ENCODE measurements at places on chromosomes 7 and 10.

- H3K36me3 ChIP-seq, result no peaks in the 10 kb centered on the region
- H3K27ac ChIP-seq, result no peak overlapping the region
- DNase-seq, result no peak
- H3K4me1 ChIP-seq, result no peaks in the 10 kb centered on the region
- no peaks in the 10 kb centered on the region for H3K27me3 ChIP-seq
- H3K4me3 ChIP-seq, result no peak overlapping the region
Observed at GRCh38 chr7:111405621-111406020, 156.7 kb downstream of the IMMP2L start.

- H3K27ac ChIP-seq, result no peak overlapping the region
- no peaks in the 10 kb centered on the region for H3K27me3 ChIP-seq
- no peak overlapping the region for H3K4me3 ChIP-seq
- no peaks in the 10 kb centered on the region for H3K36me3 ChIP-seq
Observed at GRCh38 chr10:128612195-128612594, 486.0 kb upstream of the MKI67 start.

DNA sequence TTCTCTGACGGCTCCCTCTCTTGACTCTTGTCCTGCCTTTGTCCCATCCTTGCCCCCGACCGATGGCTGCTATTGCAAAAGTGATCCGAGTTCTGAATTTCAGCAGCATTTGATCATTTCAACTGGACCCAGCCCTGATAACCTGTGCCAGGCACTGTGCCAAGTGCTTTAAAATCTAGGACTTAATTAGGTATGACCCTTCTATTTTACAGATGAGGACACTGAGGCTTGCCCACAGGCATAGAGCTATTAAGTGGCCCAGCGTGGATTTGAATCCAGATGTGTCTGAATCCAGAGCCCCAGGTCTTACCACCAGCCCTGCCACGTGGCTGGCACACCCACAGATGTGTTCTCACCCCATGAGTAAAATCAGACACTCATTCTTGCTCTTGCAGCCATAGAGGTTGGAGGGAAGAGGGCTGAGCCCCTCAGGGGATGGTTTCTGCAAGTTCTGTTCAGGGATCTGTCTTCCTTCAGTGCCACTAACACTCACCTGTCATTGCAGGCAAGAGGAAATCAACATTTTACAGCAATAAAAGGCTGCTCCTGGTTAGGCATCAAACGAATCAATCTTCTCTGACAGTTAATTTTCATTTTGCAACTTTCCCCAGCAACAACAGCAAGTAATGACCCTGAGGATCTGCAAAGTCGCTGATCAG is 101.2 kb downstream of the GRID1 start:
- H3K27me3 ChIP-seq, result peaks cover 13% of the 10 kb centered on the region
- no peaks in the 10 kb centered on the region for H3K36me3 ChIP-seq
- H3K4me3 ChIP-seq, result no peak overlapping the region
- H3K27ac ChIP-seq, result no peak overlapping the region
- DNase-seq, result no peak
- no peaks in the 10 kb centered on the region for H3K4me1 ChIP-seq

- peaks cover 6% of the 10 kb centered on the region for H3K4me1 ChIP-seq
- H3K27me3 ChIP-seq, result no peaks in the 10 kb centered on the region
- H3K4me3 ChIP-seq, result no peak overlapping the region
- DNase-seq, result no peak
Observed at GRCh38 chr7:45646207-45646821, 72.1 kb downstream of the ADCY1 start.

- no peaks in the 10 kb centered on the region for H3K4me1 ChIP-seq
- no peaks in the 10 kb centered on the region for H3K27me3 ChIP-seq
- H3K4me3 ChIP-seq, result no peak overlapping the region
- DNase-seq, result no peak
- no peak overlapping the region for H3K27ac ChIP-seq
Observed at GRCh38 chr10:20202337-20202736, 386.1 kb downstream of the PLXDC2 start.

DNA sequence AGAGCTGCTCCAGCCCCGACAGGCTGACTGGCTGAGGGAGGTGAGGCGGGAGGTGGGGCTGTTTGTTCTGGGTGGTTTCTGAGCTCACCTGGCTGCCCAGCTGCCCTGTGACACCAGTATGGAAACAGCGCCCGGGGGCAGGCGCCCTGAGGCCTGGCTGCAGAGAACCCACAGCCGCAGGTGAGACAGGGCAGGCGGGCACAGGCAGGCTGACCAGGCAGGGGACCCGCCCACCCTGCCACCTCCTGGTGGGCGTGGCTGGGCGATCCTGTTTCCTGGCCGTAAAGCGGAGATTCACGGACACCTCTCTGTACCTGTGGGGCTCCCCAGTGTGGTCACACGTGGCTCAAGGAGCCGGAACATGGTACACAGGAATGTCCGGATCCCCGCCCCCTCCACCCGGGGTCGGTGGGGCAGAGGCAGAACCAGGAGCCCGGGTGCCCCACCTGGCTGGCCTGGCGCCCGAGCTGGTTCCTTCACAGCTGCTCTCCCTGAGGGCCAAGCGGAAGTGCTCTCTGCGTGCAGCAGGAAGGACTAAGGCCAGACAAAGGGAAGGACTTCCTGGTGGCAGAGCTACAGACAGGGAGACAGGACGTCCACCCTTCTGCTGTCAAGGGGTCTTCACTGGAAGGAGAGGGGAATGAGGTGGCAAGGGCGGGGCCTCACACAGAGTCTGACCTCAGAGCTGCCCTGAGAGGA is 3.9 kb downstream of the MICALL2 start:
- no peaks in the 10 kb centered on the region for H3K36me3 ChIP-seq
- no peak overlapping the region for H3K4me3 ChIP-seq
- peak overlapping the region; percentile 51 for H3K27ac ChIP-seq
- no peaks in the 10 kb centered on the region for H3K27me3 ChIP-seq
- DNase-seq, result peak; percentile 71

GRCh38 chr7:43136064-43136463 is 23.6 kb downstream of the HECW1 start:
- H3K27ac ChIP-seq, result no peak overlapping the region
- no peaks in the 10 kb centered on the region for H3K36me3 ChIP-seq
- DNase-seq, result no peak
- H3K4me1 ChIP-seq, result no peaks in the 10 kb centered on the region
- H3K4me3 ChIP-seq, result no peak overlapping the region

GRCh38 chr10:72552857-72553256 is 73.0 kb downstream of the MICU1 start:
- no peaks in the 10 kb centered on the region for H3K36me3 ChIP-seq
- no peaks in the 10 kb centered on the region for H3K27me3 ChIP-seq
- H3K27ac ChIP-seq, result no peak overlapping the region
- peak; percentile 32 for DNase-seq

- H3K27ac ChIP-seq, result no peak overlapping the region
- H3K36me3 ChIP-seq, result no peaks in the 10 kb centered on the region
- H3K4me1 ChIP-seq, result no peaks in the 10 kb centered on the region
- no peak for DNase-seq
- H3K4me3 ChIP-seq, result no peak overlapping the region
- H3K27me3 ChIP-seq, result no peaks in the 10 kb centered on the region
Observed at GRCh38 chr7:40948239-40948638, 754.7 kb downstream of the INHBA start.

DNA sequence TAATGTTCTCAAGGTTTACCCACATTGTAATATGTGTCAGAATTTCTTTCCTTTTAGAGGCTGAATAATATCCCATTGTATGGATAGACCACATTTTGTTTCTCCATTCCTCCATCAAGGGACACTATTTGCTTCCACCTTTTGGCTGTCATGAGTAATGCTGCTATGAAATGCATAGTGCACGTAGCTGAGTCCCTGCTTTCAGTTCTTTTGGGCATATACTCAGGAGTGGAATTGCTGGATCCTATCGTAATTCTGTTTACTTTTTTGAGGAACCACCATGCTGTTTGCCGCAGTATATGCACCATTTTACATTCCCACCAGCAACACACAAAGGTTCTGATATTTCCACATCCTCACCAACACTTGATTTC is 60.0 kb downstream of the PRF1 start:
- no peaks in the 10 kb centered on the region for H3K4me1 ChIP-seq
- no peaks in the 10 kb centered on the region for H3K36me3 ChIP-seq
- H3K27ac ChIP-seq, result no peak overlapping the region
- no peak overlapping the region for H3K4me3 ChIP-seq
- DNase-seq, result no peak

- no peak overlapping the region for H3K27ac ChIP-seq
- no peak for DNase-seq
- H3K4me3 ChIP-seq, result no peak overlapping the region
- no peaks in the 10 kb centered on the region for H3K36me3 ChIP-seq
Observed at GRCh38 chr7:3917436-3917835, 616.4 kb downstream of the SDK1 start.

GRCh38 chr10:117980755-117981702 is 65.7 kb downstream of the RAB11FIP2 start:
- no peak overlapping the region for H3K4me3 ChIP-seq
- no peak for DNase-seq
- H3K36me3 ChIP-seq, result no peaks in the 10 kb centered on the region
- no peaks in the 10 kb centered on the region for H3K4me1 ChIP-seq

- no peak for DNase-seq
- peaks cover 44% of the 10 kb centered on the region for H3K27me3 ChIP-seq
- H3K27ac ChIP-seq, result no peak overlapping the region
- no peak overlapping the region for H3K4me3 ChIP-seq
- H3K36me3 ChIP-seq, result no peaks in the 10 kb centered on the region
Observed at GRCh38 chr7:37921876-37922275, 1.4 kb downstream of the EPDR1 start.

DNA sequence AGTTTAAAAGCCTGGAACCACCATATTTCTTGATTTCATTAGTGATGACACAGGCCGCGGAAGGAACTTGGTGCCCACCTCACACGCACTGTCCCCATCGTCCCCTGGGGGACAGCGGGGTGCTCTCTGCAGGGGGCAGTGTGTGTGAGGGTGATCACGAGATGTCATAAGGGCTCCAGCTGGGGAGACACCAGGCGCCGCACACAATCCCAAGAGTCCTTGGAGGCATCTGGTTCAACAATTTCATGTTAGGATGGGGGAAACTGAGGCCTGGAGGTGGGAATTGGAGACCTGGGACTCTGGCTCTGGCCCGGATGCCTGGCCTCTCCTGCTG is 66.4 kb downstream of the ELFN1 start:
- no peak overlapping the region for H3K4me3 ChIP-seq
- H3K27ac ChIP-seq, result no peak overlapping the region
- H3K27me3 ChIP-seq, result no peaks in the 10 kb centered on the region
- H3K36me3 ChIP-seq, result no peaks in the 10 kb centered on the region
- DNase-seq, result no peak
- no peaks in the 10 kb centered on the region for H3K4me1 ChIP-seq

- peaks cover 4% of the 10 kb centered on the region for H3K36me3 ChIP-seq
- DNase-seq, result no peak
- H3K27ac ChIP-seq, result no peak overlapping the region
Observed at GRCh38 chr10:32038777-32039176, 17.4 kb downstream of the KIF5B start.

All from hepatocyte (in vitro differentiated cells).